ENCODE measurements at places on chromosomes 12 and 14.

DNA sequence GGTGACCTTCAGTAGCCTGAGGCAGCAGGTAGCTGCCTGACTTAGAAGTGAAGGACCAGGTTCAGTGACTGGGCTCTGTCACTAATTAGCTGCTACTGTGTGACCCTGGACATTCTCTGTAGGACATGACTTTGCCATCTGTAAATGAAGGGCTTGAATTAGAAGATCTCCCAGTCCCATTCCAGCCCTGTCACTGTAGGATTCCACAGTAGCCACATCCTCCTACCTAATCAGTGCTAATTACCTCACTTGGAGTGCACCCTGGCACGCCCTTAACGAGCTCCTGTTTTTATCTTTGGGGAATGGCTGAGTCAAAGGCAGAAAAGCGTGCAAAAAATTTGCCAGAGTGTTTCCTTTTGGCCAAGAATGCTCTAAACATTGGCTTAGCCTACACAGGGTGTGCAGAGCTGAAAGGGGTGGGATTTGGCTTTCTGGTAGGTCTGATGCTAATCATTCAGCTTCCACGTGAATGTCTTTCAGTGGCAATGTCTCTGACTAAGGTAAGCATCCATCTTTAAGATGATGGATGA lies 6.8 kb downstream of the NTF3 start:
- H3K4me1 ChIP-seq = peaks cover 2% of the 10 kb centered on the region
- no peaks in the 10 kb centered on the region for H3K36me3 ChIP-seq
- peaks cover 20% of the 10 kb centered on the region for H3K27me3 ChIP-seq
- no peak overlapping the region for H3K27ac ChIP-seq
- no peak for DNase-seq

DNA sequence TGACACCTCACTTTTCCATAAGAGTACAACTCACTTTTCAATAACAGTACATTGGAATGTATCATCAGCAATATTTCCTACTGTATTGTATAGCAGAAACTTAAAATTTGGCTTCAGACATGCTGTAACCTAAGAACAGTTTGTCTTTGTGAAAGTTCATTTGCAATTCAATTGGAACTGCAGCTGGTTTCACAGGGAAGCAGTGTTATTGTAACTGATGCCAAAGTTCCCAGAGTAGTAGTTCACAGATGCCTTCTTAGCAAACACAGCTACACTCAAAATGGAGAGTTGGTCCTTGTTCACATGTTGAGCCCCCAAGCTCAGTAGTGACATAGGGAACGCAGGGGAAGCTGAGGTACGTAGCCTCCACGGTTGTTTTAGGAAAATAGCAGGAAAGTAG lies 23.3 kb downstream of the PPP1R36 start:
- H3K36me3 ChIP-seq = no peaks in the 10 kb centered on the region
- no peak overlapping the region for H3K4me3 ChIP-seq
- DNase-seq = no peak
- no peak overlapping the region for H3K27ac ChIP-seq
- H3K27me3 ChIP-seq = no peaks in the 10 kb centered on the region

DNA sequence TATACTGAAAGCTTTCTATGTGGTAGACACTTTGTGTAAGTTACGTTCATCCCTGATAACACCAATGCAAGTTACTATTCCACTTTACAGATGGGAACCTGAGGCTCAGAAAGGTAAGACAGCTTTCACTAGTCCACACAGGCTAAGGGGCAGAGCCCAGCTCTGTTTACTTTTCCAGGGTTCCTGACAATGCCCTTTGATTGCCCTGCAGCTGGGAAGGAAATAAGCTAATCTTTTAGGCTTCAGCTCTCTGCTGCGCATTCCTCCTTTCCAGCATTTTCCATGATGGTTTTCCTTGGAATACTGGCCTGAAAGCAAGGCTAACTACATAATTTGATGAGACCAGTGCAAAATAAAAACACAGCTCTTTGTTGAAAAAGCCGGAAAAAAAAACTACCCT lies 185.7 kb upstream of the BTG1 start:
- no peaks in the 10 kb centered on the region for H3K36me3 ChIP-seq
- H3K4me1 ChIP-seq = peaks cover 35% of the 10 kb centered on the region
- no peak for DNase-seq
- no peak overlapping the region for H3K4me3 ChIP-seq
- H3K27me3 ChIP-seq = no peaks in the 10 kb centered on the region

DNA sequence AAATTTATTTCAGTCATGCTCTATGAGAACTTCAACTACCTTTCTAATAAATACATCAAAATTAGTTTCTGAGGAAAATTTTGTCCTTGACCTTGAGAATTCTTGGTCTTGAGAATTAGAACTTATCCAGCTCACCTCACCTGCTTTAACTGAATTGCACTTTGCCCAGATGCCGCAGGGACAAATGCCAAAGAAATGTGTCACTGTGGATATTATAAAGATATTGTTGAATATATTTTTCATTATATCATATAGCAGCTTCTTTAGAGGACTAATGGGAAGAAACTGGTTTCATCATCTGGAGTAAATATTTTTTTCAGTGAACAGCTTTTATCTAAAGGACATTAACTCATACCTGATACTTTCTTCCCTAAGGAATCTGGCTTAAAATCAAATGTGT lies 54.1 kb downstream of the LRP6 start:
- peaks cover 6% of the 10 kb centered on the region for H3K36me3 ChIP-seq
- no peak for DNase-seq
- H3K27me3 ChIP-seq = peaks cover 1% of the 10 kb centered on the region
- H3K27ac ChIP-seq = no peak overlapping the region

DNA sequence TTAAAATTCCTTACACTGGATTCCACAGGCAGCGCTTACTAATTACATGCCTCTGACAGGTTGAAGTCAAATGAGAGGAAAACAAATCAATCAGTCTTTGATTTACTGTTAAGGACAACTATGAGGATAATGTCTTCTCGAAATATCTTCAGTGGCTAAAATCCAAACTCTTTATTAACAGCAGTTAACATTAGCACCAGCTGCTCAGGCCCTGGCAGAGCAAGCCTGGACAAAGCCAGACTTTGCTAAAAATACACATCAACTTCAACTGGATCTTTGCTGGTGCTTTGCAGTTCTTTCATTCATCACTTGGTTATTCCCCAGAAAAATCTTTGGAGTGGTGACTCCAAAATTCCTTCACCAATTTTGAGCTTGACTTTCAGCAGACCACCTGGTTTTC lies 98.7 kb downstream of the HECTD4 start:
- H3K27me3 ChIP-seq = no peaks in the 10 kb centered on the region
- no peaks in the 10 kb centered on the region for H3K4me1 ChIP-seq
- H3K27ac ChIP-seq = no peak overlapping the region
- peaks cover 4% of the 10 kb centered on the region for H3K36me3 ChIP-seq
- no peak overlapping the region for H3K4me3 ChIP-seq
